ENCODE measurements at places on chromosomes 11 and 22.
A peak's percentile ranks its signal among the peaks of the same experiment; 100 is the strongest.

DNA sequence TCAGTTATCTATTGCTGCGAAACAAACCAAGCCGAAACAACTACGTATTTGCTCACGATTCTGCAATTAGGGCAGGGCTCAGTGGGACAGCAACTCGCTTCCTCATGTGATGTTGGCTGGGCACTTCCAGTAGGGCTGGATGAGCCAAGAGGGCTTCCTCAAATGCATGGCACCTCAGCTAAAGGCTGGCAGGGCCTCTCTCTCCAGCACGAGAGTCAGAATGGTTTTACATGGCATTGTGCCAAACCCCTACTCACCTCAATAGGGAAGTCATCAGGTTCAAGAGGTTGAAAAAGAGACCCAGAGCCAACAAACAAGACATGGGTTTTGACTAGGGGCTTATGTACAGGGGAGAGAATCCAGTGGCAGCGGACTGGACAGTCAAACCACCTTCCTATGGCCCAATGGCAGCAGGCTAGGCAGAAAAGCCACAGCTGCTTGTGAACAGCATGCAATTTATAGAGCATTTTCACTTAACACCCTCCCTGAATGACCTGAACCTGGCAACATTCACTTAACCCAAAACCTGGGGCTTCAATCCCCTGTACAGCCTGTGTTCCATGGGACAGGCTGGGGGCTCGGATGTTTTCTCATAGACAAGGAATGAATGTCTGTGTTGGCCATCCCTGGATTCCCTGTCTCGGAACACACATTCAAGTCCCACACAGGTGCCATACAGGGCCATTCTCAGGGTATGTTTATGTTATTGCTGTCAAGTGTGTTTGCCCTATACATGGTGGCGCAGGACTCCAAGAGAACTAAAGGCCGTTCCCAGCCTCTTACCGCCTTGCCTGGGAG, 154.2 kb upstream of the NAV2 start:
- no peak for DNase-seq

DNA sequence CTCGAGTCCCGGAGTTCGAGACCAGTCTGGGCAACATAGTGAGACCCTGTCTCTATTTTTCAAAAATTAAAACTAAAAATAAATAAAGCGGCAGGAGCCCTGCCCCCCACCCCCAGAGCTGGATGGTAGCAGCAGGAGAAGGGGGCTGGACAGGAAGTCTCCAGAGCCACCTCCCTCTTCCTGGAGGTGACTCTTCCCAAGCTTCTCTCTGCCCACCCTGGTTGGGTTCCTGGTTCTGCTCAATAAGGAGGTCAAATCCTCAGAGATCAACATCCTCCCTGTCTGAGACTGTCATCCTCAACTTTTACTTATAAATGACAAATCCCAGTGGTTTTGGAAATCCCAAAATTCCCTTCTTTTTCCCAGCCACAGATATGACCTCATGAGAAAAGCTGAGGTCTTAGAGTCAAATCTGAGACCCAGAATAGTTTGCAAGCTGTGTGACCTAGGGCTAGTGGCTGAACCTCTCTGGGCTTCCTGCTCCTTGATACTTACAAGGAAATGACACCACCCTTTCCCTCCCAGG, 987 bp downstream of the C1QTNF6 start:
- DNase-seq = no peak

DNA sequence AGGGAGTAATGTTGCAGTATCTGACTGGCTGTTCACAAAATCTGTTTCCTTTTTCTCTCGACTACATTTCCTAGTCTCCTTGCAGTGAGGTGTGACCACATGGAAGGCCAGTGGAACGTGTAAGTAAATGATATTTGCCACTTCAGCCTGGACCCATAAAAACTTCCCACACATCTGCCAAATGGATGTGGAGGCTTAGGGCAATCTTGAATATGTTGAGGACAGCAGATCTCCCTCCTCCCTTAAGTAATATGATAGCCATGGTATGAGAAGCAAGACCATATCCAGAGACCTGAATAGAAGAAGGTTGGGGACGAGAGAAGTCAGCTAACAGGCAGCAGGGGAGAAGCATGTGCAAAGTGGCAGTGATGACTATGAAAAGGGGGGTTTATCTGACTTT, 33.0 kb upstream of the C11orf87 start:
- DNase-seq = no peak

- DNase-seq = no peak
These were observed 102.6 kb upstream of the VPREB1 start for GRCh38 chr22:22141771-22142591.

DNA sequence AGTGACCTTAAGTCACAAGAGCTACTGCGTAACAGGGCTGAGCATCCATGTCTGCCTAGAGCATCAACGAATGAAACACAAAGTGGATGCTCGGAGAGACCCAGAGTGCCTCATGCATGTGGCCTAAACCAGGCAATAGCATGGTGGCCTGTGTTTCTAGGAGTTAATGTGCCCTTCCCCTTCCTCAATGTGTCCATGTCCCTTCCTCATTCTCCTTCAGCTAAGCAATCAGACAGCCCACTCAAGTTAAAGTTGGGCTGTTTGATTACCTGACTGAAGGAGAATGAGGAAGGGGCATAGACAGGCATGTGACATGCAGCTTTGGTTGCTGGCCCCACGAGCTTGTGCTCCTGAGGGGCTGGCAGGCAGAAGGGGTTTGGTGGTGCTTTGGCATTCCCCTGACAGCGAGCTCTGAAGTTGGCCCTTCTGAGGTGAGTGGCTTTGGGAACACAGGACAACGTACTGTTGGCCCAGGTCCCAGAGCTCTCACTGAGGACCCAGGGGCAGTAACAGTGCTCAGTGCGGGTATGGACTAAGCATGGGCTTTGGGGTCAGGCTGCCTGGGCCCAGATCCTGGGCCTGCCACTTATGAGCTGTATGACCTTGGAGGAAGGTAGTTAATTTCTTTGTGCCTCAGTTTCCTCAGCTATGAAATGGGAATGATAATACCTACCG, 46.7 kb downstream of the IRAG1 start:
- no peak for DNase-seq

- DNase-seq = no peak
These were observed 52.4 kb downstream of the OTOG start for GRCh38 chr11:17599460-17599925.

DNA sequence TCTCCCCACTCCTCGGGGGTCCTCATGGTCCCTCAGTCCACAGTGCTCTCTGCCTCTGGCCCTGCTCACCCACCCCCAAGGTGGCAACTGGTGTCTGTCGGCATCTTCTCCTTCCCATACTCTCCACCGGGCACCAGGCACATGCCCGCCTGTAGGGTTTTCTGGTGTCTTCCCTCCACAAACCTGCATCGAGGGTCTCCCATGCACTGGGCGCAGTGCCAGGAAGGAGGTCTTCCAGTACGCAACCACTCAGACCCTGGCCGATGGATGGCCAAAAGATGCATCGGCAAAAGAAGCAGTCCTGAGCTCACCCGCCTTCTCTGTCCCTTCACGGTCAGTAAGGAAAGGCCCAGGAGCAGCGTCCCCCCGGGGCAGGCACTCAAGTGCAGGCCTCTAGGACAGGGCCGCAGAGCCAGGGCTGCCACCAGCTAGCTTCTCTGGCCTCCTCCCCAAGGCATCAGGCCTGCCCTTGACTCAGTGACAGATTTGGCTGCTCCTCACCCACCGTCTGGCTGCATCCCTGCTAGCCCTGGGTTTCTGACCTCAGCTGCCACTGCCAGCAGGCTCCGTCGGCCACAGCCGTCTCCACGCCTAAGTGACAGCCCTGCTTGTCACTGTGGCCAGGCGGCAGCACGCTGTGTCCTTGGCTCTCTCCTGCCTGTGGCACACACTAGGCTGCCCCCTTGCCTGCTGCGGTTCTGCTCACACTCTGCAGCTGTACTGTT, 32.1 kb upstream of the IGSF9B start:
- no peak for DNase-seq

DNA sequence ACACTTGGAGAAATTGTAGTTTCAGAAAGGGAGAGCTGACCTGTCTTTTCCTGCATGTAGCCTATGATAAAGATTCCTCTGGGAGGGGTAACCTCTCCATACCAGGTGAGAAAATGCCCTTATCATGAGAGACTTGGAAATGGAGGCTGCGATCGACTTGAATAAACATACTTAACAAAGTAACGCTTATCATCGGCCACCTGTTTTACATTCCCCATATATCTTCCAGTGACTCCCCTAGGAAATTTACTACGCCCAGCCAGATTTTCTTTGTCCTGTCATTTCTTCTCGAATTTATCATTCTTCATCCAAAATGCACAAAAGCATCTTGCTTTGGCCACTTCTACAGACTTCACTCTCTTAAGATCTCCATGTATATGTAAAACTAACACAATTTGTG, 143.5 kb downstream of the CCDC81 start:
- no peak for DNase-seq

GRCh38 chr22:33650244-33650643, 270.0 kb downstream of the LARGE1 start:
- no peak for DNase-seq

DNA sequence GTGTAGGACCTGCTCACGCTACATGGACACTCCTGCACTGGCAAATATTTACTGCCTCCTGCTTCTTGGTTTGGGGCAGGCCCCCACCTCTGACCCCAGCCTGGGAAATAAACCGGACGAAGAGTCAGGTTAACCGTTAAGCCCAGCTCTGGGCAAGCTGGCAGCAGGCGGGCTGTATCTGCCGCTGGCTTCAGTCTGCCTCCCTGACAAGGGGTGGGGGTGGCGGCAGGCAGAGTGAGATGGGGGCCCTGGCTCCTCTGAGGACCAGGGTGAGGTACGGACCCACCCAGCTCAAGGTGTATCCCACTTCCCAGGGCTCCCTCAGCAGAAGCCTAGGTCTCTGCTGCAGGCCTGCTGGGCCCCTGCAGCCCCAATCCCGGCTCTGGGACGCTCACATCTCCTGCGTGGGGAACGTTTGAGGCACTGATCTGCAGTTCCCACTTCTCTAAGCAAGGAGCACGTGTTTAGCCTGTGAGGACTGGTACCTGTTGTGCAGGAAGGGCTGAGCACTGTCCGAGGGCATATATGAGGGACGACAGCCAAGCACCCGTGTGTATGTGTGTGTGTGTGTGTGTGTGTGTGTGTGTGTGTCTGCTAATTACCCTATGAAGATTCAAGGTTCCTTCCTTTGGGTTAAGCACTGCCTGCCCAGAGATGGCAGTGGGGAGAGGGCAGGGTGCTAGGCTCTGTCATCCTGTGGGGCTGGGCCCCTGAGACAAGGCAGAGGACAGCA, 1.1 kb upstream of the LRRC75B start:
- no peak for DNase-seq

- no peak for DNase-seq
These were observed 22.1 kb upstream of the PSMA1 start for GRCh38 chr11:14542324-14542723.

- no peak for DNase-seq
These were observed 10.5 kb downstream of the AP2A2 start for GRCh38 chr11:936199-936598.

DNA sequence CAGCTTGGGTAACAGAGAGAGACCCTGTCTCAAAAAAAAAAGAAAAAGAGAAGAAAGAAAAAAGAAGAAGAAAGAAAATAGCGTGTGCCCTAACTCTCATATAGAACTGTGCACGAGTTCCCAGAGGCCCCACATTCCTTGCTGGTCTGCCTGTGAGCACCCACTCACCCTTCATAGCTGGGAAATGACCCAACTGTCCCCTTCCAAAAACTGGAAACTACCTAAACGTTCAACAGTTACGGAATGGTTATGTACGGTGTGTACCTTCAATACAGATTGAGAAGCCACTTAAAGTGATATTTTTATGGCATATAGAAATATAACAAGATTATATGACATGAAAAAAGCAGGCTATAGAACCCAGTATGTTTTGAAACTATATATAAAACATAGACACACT, 82.0 kb downstream of the PARVA start:
- DNase-seq = no peak

- no peak for DNase-seq
These were observed 31.2 kb downstream of the LDLRAD3 start for GRCh38 chr11:35974882-35975589.

GRCh38 chr11:132286106-132286505, 915.7 kb downstream of the NTM start:
- no peak for DNase-seq

GRCh38 chr11:67262731-67263675, 3.3 kb upstream of the GRK2 start:
- peak; percentile 39 for DNase-seq

GRCh38 chr11:40514124-40514523, 945.3 kb downstream of the LRRC4C start:
- DNase-seq = no peak

DNA sequence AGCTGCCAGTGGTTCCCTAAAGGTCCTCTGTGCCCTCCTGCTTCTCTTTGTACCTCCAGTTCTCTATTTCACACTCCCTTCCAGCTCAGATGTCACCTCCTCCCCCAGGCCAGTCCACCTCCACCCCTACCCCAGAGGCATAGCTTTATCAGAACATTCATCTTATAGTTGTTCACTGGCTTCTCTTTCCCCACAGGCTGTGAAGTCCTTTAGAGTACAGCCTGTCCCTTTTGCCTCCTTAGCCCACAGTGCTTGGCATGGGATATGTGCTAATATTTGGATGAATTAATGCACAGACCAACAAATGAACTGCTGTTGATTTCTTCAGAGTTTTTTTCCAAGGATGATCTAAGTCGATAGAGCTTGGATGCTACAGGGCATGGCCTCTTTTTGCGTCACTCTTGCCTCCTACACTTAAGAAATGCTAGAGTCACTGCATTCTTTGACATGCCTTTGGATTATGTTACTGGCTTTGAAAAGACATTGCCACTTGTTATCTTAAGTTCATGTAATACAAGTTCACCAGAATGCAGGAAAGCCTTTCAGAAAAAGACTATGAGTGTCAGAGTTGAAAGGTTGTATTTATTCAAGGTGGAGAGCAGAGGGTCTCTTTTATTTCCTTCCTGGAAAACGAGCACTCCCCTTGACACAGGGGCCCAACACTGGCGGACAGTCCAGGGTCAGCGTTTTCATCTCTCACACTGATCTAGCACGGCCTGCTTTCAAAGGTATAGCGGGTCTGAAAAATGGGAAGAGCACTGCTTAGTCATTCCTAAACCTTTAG, 75.7 kb downstream of the PISD start:
- no peak for DNase-seq

DNA sequence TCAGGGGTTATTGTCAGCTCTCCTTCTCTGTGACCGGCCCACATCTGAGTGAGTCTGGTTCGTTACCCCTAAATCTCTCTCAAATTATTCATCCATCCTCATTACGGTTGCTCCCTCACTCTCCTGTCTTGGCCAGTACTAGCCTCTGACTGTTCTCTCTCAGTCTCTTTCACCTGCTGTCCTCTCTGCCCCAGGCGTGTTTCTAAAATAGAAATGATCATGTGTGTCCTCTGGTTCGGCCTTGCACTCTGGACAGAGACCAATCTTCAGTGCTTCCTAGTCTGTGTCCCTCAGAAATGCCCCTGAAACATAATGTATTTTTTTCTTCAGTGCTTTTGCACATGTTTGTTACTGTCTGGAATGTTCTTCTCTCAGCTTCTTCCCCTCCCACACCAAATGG, 4.9 kb downstream of the PSMD13 start:
- no peak for DNase-seq

DNA sequence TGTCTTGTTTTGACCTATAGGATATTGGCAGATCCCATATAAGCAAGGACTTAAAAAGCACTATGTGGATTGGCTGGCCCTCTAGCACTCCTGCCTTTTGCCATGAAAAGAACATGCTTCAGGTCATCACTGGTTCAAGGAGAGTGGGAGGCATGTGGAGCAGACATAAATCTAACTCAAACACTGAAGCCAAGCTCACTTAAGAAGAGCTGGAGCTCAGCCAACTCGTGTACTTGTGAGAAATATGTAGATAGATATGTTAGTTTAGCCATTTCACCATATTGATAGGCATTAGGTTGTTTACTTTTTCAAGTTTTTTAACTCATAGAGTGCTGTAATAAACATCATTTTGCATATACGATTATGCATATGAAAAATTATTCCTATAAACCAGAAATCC, 19.9 kb upstream of the BBOX1 start:
- no peak for DNase-seq

GRCh38 chr11:10669258-10670033, 24.1 kb downstream of the IRAG1 start:
- no peak for DNase-seq

Data from astrocyte of the cerebellum (primary cell).